AML-193 (cell line): ENCODE measurements at places on chromosomes 4 and X.
A peak's percentile ranks its signal among the peaks of the same experiment; 100 is the strongest.

- DNase-seq, result peak; percentile 60
Observed at GRCh38 chr4:113781439-113782040, 20.0 kb upstream of the CAMK2D start.

- no peak for DNase-seq
Observed at GRCh38 chr4:142660728-142661127, 185.4 kb downstream of the INPP4B start.

- no peak for DNase-seq
Observed at GRCh38 chr4:75101906-75102786, 169.2 kb downstream of the PARM1 start.

DNA sequence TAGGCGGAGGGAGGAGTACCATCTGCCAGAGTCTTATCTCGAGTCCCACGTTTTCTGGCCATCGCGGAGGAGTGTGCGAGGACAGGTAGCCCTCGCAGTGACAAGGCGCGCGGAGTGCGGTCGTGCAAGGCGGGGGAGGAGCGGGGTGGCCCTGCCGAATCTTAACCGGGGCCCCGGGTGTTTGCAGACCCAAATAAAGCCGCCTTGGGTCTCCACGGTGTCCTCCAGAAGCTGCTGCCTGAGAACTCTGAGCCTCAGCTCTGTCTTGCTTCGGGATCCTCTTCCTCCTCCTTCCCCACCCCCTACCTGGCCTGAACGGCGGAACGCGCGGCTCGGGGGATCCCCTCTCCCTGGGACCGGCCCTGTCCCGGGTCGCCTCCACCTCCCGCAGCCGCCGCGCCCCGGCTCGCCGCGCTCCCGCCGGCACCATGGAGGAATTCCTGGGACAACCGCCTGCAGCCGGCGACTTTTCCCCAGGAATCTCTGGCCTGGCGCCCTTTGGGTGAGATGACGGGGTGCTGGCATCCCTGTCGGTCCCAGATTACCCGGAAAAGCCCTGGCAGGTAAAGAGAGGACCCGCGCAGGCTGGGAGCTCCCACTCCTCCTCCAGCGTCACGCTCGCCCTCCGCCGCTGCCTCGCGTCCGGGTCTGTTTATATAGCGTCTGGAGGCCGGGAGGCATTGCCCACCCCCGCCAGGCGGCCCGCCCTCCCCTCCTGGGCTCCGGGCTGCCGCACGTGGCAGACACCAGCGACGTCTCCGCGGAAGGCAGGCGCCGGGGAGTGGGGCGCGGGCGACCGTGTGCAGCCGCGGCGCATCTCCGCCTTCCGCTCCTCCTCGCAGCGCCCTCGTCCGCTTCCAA lies at the start of gene GALNTL6:
Gene GALNTL6, plus strand, starts transcription at position 740 of the 861 bp plus-strand sequence.
- no peak for DNase-seq

DNA sequence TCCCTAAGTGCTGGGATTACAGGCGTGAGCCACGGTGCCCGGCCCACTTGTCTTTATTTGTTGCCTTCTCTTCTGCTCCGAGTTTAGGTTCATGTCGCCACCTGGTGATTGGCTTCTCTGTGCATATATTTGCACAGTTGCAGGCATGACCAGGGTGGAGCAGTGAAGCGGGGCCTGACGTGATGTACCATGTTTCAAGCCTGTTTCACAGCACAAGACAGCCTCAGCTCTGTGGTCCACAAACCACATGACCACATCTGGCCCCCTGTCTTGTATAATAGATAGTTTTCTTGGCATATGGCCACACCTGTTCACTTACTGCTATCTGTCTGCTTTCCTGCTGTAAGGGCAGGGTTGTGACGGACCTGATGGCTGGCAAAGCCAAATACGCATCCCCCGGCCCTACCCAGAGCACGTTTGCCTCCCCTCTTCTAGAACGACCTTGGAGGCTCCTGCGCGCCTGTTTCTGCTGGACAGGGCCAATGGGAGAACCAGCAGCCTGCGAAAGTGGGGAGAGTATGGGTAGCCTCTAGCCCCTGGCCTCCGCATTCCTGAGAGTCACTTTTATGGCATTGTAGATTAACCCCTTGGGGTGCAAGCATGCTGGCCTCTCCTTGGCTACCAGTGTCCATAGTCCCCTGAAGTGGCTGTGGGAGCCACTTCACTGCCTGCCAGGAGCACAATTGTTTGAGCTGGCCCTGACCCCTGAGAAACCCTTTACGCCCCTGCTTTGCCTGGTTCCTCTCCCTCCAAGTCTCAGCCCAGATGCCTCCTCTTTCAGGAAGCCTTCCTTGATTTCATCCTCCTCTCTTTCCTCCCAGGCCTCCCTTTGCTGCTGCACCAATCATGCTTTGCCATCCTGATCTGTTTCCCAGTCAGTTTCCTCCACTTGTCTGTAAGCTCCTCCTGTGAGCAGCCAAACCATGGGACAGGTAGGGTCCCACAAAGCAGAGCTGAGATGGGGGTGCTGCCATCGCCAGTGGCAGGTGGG lies 6.0 kb upstream of the SH3TC1 start:
- DNase-seq, result no peak

- no peak for DNase-seq
Observed at GRCh38 chr4:20825505-20825904, 125.2 kb downstream of the PACRGL start.

- peak; percentile 36 for DNase-seq
Observed at GRCh38 chr4:98728433-98728832, 70.0 kb upstream of the TSPAN5 start.

DNA sequence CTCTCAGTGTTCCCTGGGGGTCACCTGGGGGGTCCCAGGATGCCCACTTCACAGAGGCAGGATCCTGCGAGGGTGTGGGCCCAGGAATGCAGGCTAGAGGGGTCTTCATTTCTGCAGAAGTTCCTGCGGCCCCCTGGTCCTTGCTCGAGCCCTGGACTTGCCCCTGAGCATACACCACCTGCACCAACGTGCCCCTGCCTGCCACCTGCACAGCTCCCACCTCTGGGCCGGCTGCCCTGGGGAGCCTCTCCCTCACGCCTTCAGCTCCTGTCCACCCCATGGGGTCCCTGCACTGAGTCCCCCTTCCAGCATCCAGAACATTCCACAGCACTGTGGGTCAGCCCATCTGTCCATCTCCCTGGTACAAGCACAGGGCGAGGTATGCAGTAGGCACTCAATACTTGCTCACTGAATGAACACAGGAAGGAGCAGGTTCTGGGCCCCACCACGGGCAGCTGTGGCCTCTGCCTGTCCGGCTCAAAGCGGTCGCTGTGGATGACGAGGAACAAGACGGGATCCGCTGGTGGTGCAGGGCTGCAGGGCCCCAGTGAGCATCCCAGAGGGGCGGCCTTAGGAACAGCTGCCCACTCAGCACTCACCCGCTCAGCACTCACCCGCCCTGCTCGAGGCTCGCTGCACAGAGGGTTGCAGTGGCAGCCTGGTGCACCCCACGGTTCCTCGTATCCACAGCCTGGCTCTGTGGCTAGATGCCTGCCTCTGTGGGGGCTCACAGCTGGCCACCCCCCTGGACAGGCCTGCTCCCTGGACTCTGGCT lies 70.5 kb upstream of the MXD4 start:
- no peak for DNase-seq

GRCh38 chrX:54066841-54067240 lies 22.6 kb upstream of the PHF8 start:
- no peak for DNase-seq

DNA sequence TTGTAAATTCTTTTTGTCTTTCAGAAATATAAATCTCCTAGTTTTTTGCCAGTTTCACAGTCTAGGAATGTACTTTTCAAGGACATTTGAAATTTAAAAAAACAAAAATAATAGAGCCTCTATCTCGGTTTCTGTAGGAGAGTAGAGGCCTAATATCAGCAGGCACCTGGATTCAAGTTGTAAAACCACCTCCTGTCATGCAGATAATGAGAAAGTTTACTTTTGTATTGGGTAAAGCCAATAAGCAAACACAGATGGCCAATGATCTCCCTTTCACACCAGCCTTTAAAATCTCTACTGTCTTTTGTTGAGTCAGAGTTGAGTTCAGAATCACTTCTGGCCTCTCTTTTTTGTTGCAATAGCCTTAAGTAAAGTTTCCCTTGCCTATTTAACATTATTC lies 1499.9 kb downstream of the PCDH18 start:
- DNase-seq, result no peak

- DNase-seq, result peak; percentile 39
Observed at GRCh38 chr4:163556177-163556576, 61.7 kb downstream of the TMA16 start.

DNA sequence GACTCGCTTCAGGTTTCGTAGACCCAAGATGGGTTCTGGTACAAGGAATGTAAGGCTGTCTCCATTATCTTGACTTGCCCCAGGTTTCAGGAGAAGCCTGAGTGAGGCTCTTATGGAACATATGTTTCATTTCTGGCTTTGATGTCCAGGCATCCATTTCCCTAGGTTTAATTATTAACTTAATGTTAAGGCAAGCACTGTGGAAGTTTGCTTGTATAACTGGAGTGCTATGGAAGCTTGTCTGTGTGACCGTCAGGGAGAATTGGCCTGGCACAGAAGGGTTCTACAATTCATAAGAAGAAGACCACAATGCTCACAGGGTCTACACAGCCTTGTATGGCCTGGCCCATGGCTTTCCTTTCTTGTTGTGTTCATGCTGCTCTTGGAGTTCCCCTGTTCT lies 47.2 kb upstream of the PPP1R2C start:
- DNase-seq, result no peak

DNA sequence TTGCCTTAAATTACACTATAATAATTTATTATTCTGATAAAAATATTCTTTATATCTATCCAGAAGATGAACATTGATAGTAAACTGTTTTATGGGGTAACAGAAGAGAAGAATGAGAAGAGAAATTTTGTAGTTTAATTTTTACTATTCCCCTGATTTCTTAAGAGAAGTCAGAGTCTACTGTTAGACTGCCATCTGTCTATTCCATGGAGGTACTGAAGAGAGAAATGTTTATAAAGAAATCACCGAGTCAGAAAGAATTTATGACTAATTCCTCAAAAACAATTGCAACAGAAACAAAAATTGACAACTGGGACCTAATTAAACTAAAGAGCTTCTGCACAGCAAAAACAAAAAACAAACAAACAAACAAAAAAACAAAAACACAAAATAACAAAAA lies 149.9 kb downstream of the FGF16 start:
- no peak for DNase-seq

GRCh38 chr4:8409264-8410065 lies 31.1 kb downstream of the ACOX3 start:
- no peak for DNase-seq

DNA sequence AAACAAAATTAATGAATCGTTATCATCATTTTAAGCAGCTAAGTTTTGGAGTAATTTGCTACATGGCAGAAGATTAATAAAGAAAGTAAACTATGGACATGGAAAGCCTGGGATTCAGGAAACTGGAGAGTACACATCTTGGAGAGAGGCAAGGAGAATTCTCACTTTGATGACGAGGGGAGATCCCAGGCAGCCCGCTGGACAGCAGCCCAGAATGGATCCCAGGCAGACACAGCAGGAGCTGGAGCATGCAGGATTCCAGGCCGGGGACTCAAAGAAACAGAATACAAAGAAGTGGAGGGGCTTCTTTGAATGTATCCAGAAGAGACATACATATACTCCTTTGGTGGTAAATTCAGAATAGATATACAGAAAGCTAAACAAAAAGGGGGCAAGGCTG lies 118.0 kb upstream of the ATP6AP2 start:
- no peak for DNase-seq
